Skin of body (tissue), 3 donors: ENCODE measurements at places on chromosomes 3 and 15. TPM values are rescaled to one million over a fixed set of nuclear protein-coding genes. Genes with fewer than 3 reads are reported as not detected.
A peak's percentile ranks its signal among the peaks of the same experiment; 100 is the strongest.

Gene SLC6A1
- 1.7 TPM for total RNA-seq

Gene CAND2
- total RNA-seq, result 6.1 TPM

- DNase-seq, result no peak
Measured at GRCh38 chr3:136667081-136667480, 85.1 kb downstream of the STAG1 start.

GRCh38 chr3:57918123-57918837 is 89.9 kb upstream of the FLNB start:
- DNase-seq, result peak; percentile 79

- DNase-seq, result no peak
Measured at GRCh38 chr3:157088601-157089454, 71.1 kb downstream of the CCNL1 start.

- DNase-seq, result peak; percentile 26
Measured at GRCh38 chr15:47756872-47757271, 39.6 kb downstream of the SEMA6D start.
